HL-60 (cell line): ENCODE measurements at places on chromosomes 13 and 19.
A peak's percentile ranks its signal among the peaks of the same experiment; 100 is the strongest.

DNA sequence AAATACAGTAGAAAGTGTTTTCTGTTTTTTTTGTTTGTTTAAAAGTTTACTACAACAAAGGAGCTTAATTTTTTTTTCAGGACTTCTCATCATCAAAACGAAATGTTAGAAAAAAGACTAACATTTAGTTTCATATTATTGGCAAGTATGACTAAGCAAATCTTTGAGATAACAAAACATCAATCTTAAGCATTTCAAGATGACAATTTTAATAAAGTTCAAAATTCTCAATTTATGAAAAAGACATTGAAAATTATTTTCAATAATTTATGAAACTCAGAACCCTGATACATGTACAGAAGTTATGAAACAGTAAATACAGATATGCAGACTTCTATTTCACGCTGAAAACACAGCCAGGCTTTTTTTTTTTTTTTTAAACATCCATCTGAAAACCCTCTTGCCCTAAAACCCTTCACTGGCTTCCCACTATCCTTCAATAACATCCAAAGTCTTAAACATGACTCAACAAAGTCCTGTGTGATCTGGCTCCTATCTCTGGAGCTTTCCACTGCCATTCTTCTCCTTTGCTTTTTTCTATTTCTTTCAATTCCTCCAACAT is 3.9 kb downstream of the RBM26 start:
- DNase-seq: no peak

DNA sequence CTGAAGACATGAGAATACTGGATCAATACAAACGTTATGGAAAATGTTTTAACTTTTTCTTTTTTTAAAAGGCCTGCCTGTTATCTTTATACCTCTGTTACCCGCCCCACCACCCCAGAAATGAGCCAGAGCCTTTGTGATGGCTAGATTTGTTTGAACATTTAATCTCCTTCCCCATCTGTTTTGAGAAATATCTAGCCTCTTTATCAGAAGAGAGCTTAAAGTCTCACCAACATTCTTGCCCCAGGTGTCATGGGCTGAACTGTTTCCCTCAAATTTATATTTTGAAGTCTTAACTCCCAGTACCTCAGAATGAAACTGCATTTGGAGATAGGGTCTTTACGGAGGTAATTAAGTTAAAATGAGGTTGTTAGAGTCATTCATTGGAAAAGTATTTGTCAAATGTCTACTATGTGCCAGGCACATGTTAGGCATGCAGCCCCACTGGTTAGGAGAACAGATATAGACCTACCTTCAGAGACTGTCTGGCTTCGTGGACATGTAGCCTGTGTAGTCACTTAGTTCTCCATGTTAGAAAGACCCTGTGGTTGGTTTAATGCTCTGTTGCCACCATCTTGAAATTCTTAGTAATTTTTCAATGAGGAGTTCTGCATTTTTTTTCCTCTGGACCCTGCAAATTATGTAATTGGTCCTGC is 6.3 kb upstream of the RB1 start:
- DNase-seq: no peak

DNA sequence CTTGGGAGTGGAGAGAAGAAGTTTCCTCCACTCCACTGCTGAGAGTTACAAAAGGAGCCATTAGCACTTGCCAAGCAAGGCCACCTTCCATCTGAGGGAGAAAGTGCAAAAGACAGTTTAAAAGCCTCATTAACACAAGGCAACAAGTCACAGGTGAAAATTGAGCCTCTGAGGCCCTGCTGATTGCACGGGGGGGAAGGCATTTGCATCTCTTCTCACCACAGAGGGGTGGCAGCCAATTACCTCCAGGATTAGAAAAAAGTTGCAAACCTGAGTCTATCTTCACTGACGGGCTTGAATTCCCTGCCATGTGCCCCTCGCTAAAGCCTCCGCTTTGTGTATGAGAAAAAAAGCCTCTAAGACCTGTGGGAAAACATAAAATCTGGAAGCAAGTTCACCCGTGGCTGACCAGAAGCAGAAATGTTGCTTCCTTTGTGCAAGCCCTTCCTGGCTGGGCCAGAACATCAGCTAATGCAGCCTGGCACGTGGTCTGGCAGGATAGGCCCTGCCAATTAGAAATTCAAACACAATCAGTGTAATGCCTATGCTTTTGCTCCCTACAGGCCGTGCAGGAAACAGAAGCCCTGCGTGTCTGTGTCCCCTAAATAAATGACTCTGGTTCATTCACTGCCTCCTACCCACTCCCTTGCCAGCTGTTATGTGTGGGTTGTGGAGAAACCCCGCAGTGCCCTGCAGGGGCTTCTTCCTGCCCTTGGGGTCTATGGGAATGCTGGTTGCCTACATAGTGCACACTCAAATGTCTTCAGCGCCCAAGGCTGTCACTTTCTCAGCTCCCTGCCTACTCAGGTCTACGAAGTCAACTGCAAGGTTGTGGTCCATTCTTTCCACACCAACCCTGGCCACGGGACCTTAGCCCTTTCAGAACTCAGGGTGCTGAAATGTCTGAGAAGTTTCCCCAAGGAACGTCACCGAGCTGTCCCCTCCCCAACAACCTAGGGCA is 150.2 kb downstream of the UQCRFS1 start:
- DNase-seq: no peak

DNA sequence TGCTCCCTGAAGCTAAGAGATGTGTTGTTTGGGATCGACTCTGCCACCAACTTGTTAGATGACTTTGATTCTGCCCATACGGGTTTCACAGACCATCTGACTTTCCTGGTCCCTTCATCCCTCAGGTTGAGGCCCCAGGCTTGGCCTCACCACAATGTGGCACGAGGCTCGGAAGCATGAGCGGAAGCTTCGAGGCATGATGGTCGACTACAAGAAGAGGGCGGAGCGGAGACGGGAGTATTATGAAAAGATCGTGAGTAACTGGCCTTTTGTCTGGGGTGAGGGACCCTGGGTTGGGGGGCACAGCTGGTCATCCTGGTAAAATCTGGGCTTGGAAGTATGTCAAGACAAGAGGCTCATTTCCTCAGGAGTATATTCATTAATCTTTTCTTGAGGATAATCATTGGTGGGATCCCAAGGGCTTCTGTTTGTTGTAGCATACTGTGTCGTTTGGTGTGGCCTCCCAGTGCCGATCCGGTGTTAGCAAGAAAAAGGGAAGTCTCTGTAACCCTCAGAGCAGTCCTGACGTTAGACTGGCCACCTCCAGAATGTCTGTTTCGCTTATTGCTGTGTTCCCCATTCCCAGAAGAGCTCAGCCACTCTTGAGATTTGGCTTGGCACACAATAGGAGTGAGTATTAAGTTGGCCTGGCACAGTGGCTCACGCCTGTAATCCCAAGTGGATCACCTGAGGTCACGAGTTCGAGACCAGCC is 1.4 kb downstream of the CLASRP start:
- peak; percentile 83 for DNase-seq

GRCh38 chr13:38804536-38804935 is 117.7 kb downstream of the FREM2 start:
- no peak for DNase-seq

- no peak for DNase-seq
Observed at GRCh38 chr19:29667901-29668341, 2.7 kb downstream of the PLEKHF1 start.

DNA sequence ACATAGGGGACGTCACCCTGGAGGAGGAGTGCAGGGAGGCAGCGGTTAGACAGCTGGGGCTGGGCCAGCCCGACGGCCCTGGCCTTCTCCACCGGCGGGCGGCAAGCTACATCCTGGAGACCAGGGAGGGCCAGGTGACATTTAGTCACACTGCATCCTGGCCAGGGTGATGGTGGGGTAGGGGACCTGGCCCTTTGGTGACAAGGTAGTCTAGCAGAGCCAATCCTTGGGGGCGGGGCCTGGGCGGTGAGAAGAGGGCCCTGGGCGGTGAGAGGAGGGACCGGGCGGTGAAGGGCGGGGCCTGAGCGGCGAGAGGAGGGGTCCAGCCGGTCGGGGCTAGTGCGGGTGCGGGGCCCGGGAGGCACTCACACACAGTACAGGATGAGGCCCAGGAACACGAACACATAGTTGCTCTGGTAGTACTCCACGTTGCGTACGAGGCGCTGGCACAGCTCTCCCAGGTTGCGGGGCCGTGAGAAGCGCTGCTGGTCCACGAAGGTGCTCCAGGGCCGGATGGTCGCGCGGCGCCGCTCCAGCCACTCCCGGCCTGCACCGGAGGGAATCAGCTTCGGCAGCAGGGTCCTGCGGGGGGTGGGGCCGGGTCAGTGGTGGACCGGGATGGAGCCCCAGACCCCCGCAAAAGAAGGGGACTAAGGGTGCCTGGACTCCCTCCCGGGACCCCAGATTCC is 610 bp downstream of the RABAC1 start:
- DNase-seq: no peak

DNA sequence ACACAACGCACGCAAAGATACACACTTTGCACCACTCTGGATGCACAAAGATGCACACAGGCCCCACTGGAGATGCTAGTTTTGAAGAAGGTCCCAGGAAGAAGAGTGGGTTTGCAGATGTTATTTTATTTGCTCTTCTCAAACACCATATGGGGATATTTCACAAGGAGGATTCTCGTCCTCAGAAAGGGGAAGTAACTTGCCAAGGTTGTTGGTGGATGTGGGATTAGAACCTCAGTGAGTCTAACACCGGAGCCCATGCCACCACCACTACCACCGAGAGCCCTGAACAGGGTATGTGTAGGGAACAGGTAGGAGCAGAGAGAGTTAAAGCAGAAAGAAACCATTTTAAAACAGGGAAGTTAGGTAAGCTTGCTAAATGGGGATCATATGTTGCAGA is 9.6 kb upstream of the CEACAM6 start:
- peak; percentile 28 for DNase-seq

DNA sequence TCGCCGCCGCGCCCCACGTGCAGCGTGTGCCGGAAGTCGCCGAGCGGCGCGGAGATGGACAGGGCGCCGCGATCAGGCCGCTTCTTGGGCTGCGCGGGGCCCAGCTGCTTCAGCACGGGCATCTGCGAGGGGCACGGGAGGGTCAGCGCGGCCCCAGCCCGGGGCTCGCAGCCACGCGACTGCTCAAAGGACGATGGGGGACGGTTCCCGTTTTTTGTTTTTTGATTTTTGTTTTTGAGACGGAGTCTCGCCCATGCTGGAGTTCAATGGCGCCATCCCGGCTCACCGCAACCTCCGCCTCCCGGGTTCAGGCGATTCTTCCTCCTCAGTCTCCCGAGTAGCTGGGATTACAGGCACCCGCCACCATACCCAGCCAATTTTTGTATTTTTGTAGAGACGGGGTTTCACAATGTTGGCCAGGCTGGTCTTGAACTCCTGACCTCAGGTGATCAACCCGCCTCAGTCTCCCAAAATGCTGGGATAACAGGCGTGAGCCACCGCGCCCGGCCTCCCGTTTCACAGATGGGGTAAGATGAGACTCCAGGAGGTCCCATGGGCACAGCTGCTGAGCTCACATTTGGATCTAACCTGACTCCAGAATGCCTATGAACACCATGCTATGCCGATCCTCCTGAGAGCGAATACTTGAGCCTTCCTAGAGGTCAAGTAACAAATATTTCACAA is 2.0 kb upstream of the LENG9 start:
- DNase-seq: no peak

- no peak for DNase-seq
Observed at GRCh38 chr13:58302349-58302748, 670.8 kb downstream of the PCDH17 start.

GRCh38 chr13:91601807-91602206 is 203.4 kb downstream of the GPC5 start:
- no peak for DNase-seq

DNA sequence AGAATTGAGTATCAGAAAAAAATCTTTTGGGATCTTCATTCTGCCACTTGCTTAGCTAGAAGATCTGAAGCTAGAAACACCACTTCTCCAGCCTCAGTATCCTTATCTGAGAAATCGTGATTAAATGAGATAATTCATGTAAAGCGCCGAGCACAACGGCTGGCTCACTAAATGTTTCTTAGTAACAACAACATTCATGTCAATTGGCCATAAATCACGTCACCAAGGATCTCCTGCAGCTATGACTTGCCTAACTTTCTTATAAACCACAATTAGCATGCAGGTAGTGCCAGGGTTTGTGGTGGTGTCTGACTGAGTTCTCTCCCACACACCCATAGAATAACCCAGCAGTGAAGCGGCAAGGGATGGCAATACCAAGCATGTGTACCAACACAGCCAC is 501.3 kb downstream of the EFNB2 start:
- no peak for DNase-seq

DNA sequence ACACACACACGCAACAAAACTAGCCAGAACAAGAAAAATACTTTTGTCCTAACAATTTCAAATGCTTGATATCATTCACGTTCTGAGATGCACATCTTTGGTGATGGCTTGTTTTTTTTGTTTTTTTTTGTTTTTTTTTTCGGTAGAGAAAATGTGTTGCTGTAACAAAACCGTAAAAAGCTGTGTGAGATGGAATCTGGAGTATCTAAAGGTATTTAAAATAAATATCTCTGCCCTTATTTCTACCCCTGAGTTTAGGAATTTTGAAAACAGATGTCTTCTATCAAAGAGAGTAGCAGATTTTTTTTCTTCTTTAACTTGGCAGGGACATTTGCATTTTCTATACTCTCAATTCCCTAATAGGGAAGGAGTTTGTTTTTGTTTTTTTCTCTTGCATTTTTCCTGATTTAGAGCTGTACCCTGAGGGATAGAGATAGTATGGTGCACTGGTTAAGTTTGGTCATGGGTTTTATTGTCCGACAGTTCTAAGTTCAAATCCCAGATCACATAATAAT is 446.6 kb downstream of the KLF5 start:
- no peak for DNase-seq

DNA sequence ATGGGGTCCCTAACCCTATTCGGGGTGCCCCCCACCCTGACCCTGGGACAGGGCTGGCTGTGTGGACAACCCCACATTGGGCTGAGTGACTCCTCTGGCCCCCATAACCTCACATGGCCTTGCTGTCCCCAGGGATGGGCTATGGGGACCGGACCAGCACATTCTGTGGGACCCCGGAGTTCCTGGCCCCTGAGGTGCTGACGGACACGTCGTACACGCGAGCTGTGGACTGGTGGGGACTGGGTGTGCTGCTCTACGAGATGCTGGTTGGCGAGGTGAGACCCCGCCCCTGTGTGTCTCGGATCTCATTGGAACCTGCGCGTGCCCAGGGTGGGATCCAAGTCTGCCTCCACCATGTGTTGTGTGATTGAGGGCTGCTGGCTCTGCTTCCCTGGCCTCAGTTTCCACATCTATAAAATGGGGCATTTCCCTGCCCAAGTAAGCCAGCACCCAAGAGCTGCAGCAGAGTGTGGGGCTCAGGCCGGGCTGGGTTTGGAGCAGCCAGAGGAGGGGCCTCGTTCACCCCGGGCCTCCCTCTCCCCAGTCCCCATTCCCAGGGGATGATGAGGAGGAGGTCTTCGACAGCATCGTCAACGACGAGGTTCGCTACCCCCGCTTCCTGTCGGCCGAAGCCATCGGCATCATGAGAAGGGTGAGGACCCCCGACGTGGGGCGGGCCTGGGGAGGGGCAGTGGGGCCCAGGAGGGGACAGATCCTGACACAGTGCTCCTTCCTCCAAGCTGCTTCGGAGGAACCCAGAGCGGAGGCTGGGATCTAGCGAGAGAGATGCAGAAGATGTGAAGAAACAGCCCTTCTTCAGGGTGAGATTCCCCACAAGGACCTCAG is 4.9 kb downstream of the PTGER1 start:
- DNase-seq: no peak
